Left renal pelvis (tissue), 4 donors: ENCODE measurements at places on chromosomes 5 and 9.

DNA sequence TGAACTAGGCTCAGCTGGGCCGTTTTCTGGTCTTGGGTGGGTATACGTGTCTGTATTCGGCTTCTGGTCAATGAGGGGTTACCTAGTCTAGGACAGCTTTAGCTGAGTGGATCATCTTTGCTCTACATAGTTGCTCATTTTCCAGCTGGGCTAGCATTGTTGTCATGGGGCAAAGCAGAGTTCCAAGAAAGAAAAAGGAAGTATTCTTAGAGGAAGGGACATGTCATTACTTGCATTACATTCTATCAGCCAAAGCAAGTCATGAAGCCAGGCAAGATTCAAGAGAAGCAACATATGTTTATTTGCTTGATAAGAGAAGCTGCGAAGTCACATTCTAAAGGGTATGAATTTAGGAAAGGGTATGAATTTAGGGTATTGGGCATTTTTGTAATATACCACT is 396.5 kb downstream of the ZNF608 start:
- DNase-seq = no peak

DNA sequence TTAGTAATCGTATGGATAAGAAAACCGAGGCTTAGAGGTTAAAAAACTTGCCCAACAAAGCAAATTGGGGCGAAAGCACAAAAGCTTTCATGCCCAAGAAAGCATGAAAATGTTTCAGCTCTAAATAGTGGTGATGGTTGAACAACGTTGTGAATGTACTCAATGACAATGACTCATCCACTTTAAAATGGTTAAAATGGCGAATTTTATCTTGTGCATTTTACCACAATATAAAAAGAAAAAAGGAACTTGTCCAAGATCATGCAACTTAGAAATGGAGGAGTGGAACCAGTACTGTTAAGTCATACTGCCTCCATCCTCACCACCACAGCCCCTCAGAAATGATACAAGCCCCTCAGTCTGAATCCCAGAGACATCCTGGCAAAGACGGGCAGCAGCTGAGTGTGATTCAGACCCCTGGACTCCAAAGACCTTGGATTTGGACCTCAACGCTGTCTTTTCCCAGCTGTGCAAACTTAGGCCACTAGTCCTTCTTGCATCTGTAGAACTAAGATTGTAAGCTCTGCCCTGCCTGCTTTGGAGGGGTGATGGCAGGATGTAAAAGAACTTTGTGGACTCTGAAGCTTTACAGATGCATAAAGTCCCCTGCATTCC is 158.4 kb downstream of the GABBR2 start:
- DNase-seq = no peak

GRCh38 chr9:132813115-132813771 is 64.8 kb downstream of the AK8 start:
- DNase-seq = no peak

- no peak for DNase-seq
Observed at GRCh38 chr5:88787856-88788255, 95.1 kb downstream of the MEF2C start.

DNA sequence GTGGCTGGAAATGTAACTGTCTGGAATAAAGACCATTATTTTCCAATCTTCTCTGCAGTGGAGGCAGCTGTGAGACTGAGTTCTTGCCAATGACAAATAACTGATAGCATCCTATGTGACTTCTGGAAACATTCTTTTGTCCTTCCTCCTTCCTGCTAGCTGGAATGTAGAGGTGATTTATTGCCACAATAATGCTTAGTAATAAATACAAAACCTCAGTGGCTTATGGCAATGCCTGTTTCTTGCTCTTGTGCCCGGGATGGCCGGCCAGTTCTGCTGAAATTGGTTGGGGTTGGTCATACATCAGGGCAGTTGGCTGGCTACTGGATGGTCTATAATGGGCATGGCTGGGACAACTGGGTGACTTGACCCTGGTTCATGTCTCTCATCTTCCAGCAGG is 12.2 kb upstream of the TEX48 start:
- no peak for DNase-seq

GRCh38 chr5:158502686-158503085 is 597.0 kb downstream of the EBF1 start:
- no peak for DNase-seq

DNA sequence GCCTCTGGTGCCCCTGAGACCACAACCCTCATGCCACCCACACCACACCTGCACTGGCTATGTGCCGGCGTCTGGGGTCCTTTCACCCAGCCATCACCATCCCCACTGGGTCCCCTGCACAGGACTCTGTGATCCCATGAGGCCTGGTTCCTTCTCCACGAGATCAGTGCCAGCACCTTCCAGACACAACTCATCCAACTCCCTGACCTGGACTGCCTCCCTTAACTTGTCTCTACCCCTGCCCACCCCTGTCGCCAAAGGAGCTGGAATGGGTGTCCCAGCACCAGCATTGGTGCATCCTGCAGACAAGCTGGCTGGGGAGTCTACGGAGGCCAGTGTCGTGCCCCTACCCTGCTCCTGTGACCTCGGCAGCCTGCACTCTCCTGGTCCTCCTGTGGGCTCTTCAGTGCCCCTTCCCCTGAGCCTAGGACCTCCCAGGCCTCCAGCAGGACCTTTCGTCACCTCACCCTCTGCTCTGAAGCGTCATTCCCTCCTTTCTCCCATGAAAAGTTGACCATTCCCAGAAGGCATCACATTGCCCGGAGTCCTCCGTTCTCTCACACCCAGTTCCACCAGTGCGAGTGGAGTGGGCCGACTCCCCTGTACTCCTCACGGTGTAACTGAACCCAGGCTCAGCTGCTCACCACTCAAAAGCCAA is 87.7 kb downstream of the NSUN2 start:
- DNase-seq = no peak

DNA sequence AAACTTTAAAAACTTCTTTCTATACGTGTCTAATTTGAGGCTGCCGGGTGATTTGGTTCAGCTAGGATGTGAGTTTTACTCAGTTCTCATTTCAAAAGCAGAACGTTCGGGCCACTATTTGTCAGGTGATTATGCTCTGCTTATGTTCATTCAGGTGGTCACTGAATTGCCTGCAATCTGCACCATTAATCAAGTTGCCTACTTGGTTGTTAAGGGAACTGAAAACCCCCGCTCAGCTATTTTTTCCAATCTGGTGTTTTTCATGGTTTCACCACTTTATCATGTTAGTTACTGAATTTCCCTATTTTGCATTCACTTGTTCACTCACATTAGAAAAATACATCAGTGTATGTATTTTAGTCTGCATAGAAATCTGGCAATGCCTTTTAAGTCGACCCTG is 523.0 kb downstream of the CSNK1G3 start:
- no peak for DNase-seq

DNA sequence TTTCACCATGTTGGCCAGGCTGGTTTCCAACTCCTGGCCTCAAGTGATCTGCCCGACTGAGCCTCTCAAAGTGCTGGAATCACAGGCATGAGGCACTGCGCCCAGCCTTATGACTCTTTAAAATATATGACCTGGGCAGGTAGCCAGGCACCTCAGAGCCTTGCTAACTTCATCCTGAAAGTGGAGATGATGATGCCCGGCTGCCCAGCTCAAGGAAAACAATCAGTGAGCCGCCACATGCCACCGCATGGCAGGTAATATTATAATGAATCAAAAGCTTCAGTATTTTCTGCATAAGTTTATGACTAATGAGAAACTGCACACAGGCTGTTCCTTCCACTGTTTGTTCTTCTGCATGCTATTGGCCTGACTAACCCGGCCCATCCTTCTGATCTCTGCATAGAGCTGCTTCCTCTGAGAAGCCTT is 30.4 kb upstream of the DMRT1 start:
- DNase-seq = no peak

GRCh38 chr5:6737043-6737941 is 24.1 kb downstream of the TENT4A start:
- DNase-seq = no peak

GRCh38 chr5:2491846-2492245 is 259.6 kb downstream of the IRX2 start:
- no peak for DNase-seq

- DNase-seq = no peak
Observed at GRCh38 chr9:108834959-108835665, 20.7 kb downstream of the ACTL7B start.
